ENCODE measurements at places on chromosomes 16 and 17.
A peak's percentile ranks its signal among the peaks of the same experiment; 100 is the strongest.

GRCh38 chr16:35154627-35155026, 1695.2 kb downstream of the TP53TG3F start:
- DNase-seq: no peak

DNA sequence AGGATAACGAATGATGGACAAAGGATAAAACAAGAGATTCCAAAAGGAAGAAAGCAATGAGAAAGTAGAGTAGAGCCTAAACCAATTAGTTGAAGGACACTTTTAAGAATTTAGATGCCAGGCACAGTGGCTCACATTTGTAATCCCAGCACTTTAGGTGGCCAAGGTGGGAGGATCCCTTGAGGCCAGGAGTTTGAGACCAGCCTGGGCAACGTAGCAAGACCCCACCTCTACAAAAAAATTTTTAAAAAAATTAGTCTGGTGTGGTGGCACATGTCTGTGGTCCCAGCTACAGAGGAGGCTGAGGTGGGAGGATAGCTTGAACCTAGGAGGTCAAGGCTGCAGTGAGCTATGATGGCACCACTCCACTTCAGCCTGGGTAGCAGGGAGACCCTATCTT, 20.0 kb downstream of the ABCA10 start:
- DNase-seq: no peak

GRCh38 chr17:74190807-74191406, 12.6 kb upstream of the RPL38 start:
- no peak for DNase-seq

GRCh38 chr17:48228720-48229119, 121.2 kb downstream of the SNX11 start:
- DNase-seq: no peak

GRCh38 chr16:9092978-9093344, 1.5 kb downstream of the HAPSTR1 start:
- peak; percentile 44 for DNase-seq

- DNase-seq: no peak
Observed at GRCh38 chr17:2365132-2365531, 27.8 kb downstream of the SGSM2 start.

- no peak for DNase-seq
Observed at GRCh38 chr17:20071824-20072691, 62.9 kb downstream of the SPECC1 start.

DNA sequence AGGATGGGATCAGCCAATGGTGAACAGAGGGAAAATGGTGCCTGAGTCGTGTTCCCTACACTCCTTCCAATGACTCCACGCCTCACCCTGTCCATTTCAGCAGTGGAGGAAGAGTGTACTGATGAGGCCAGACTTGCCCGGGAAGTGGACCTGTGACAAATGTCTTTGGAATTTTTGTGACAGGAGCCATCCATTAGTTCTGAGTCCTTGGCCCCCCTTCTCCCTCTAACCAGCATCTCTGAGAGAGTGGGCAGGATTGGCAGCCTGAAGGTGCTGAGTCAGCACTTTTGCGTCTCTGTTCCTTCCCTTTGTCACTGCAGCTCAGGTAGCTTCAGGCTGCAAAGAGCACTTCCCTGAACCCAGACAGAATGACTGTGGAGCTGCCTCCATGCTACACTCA, 30.8 kb downstream of the BEAN1 start:
- DNase-seq: no peak

DNA sequence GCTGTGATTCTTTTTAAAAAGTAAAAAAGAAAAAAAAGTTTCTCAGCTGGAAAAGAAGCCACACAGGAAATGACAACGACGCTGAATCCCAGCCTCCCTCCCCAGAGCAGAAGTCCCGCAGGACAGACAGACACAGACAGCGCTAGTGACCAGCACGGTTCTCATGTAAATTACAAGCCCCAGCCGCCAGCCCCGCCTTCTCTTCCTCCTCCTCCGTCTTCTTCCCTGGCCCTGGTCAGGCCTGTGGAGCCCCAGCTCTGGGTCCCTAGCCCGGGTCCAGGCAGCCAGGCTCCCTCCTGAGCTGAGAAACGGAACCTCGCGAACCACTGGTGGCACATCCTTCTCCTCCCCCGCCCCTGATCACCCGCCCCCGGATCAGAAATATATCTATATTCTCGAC, 7.0 kb upstream of the IL17C start:
- DNase-seq: no peak

- no peak for DNase-seq
Observed at GRCh38 chr17:10368561-10368960, 4.2 kb downstream of the MYH13 start.

- no peak for DNase-seq
Observed at GRCh38 chr16:59404509-59404908, 670.4 kb upstream of the GOT2 start.

DNA sequence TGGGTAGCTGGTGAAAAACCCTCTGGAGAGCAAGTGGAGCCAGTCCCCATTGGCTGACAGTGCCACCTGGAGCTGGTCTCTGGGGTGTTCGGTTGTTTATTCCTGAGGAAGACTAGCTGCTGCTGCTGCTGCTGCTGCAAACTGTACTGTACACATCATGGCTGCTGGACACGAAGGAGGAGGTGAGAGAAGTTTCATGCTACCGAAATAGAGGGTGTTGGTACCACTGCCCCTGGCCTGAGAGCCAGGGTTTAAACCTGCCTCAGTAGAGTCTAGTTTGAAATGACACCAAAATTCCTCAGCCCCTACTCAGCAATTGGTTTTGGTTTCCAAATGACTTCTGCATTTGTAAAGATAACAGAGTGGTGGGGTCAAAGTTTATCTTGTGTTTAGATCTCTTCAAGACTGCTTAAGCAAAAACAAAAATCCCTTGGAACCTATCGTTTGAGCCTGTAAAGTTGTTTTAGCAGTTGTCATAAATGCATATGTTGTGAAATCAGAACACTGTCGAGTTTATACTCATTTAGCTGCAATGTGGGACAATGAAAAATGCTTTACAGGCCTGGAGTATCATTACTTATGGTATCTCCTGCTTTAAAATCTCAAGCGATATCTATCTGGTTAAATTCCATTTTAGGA, 40.8 kb downstream of the CYB5B start:
- DNase-seq: no peak

GRCh38 chr17:73711916-73712315, 67.7 kb upstream of the SDK2 start:
- no peak for DNase-seq

DNA sequence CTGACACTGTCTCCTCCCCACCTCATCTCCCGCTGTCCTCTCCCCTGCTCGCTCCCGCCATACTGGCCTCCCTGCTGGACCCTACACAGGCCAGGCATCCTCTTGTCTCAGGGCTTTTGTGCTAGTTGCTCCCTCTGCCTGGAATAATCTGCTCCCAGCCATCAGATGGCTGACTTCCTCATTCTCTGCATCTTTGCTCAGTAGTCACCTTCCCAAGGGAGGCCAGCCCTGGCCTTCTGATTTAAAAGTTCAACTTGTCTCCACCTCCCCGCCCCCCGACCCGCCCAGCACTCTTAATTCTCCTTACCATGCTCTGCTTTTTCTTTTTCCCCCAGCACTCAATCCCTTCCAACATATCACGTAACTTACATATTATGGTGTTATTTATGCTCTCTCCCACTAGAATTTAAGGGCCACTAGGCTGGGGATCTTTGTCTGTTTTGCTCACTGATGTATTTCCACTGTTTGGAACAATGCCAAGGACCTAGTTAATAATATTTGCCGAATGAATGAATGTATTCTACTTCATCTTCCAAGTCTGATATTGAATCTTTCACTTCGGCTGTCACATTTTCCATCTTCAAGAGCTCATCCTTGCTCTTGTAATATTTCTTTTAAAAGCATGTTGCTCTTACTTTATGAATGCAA, 178.3 kb downstream of the CDK5R1 start:
- DNase-seq: no peak

DNA sequence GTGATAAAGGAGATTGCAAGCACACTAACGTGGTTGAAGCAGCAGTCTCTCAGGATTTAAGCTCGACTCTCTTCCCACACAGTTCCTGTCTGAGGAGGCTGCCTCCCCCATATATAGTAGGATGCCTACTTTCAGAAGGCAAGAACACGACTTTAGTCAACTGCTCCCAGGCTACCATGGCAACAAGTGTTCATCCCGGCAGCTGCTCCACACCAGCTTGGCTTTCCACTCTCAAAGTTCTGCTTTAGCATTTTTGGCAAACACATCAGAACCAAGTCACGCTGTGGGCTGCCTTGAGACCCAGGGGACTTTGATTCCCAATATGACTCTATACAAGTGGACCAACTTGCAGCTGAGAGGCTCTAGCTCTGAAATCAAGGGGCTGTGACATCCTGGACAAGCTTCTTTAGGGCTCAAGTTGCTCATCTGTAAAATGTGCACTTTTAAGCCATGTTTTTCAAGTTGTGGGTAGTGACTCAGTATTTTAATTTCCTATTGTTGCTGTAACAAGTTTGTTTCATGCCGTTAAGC, 16.5 kb downstream of the ZP2 start:
- DNase-seq: no peak

DNA sequence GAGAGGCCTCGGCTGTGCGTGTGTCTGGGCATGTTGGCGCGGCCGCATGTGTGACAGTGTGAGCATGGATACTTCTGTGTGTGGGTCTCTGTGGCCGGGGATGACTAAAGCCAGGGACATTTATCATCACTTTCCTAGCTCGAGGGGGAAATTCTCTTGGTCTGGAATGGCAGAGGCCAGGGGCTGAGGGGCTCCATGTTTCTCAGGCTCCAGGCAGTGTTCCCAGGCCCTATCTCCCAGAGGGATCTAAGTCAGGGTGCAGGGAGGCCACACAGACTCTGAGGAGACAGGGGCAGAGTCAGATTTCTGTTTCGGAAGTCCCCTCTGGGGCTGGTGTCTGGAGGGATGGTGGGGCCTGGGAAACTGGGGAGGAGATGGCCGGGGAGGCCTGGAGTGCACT, 23.7 kb upstream of the SPNS2 start:
- DNase-seq: no peak

DNA sequence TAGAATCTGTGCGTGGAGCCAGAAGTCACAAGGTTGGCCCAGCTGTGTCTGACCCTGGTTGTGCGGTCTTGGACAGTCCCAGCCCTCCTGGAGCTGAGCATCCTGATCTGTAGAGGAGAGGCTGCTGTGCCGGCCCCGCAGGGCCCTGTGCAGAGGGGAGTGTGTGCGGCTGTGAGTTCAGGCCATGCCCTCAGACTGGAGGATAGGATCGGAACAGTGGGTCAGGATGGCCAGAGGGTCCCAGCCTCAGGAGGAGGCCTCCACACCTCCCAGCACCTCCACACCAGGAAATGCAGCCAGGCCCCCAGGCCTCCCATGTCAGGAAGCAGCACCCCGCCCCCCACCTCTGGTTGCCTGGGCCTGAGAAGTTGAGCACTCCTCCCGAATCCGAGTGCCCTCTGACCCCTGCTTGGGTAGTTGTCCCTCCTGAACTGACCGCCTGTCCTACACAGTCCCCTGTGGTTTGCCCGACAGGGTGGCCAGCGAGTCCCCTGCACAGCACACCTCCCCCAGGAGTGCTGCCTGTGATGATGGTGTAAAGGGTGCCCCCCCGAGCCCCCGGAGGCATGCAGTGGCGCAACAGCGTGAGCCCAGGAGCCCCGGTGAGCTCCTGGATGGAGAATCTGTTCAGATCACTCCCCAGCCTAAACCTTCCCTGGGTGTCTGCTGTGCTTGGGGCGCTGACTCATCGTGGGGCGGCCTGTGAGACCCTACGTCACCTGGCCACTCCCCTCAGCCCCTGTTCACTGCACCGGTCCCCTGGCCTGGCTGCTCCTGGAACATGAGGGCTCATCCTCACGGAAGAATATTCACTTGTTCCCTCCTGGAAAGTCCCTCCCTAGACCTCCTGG, 285.2 kb downstream of the SEC14L1 start:
- DNase-seq: peak; percentile 71

DNA sequence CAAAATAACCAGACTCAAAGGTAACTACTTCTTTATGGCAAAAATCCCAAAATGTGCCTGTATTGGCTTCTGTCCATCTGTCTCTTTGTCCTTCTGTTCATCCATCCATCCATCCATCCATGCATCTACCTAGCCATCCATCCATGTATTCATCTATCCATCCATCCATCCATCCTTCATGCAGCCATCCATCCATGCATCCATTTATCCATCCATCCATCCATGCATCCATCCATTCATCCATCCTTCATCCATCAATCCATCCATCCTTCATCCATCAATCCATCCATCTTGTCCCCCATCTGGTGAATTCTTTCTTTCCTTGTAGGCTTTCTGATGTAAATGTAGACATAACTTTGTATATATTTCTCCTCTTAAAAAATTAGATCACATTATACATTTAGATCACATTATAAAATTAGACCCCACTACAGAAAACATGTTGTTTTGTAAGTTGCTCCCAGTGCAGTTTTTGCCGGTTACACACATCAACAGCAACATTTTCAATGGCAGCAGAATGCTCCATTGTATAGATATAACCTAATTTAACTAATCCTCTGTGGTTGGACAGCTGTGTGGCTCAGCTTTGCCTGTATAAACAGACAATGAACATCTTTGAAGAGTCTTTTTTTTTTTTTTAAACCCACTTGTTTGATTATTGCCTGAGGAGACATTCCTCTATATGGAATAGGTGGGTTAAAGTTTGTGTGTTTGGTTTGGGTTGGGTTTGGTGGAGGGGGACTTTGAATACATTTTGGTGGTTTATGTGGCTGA, 72.0 kb downstream of the MSI2 start:
- no peak for DNase-seq

- no peak for DNase-seq
Observed at GRCh38 chr16:64826374-64826773, 295.5 kb downstream of the CDH11 start.

- no peak for DNase-seq
Observed at GRCh38 chr16:85659336-85659735, 29.4 kb downstream of the GINS2 start.

DNA sequence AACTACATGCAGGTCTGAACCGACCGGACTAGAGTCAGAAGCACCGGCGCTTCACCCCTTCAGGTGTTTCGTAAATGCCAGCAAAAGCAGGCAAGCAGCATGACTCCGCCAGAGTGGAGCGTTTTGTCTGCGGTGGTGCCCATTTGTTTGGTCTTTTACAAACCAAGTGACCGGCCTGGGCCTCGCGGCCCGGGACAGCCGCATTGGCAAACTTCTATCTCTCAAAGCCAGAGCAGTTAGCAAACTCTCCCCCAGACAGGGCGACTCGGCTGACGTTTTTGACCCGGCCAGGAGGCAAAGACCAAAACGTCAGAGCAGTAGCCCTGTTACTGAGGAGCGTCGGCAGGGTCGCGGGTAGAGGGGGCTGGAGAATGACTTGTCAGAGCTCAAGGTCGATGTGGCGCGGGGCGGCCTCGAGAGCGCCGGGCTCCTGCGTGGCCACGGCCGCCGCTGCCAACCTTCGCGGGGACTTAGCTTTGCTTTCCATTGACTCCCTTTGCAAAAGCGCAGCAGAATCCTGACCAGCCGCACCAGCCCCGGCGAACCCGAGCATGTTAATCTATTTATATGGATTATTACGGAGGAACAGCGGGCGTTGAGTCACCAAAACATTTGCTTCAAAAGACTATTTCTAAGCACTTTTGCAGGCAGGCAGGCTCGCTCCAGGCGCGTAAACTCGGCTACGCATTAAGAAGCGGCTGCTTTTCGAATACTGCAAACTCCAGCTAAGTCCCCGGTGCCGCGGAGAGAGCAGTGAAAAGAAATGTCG, 763 bp upstream of the SOX9 start:
- DNase-seq: no peak
